ENCODE measurements at places on chromosomes 3 and 15. TPM values are rescaled to one million over a fixed set of nuclear protein-coding genes. Genes with fewer than 3 reads are reported as not detected.

FAM3D gene
- total RNA-seq, result 4.0 TPM

ITIH4 gene
- total RNA-seq, result 3.6 TPM

MLF1 gene
- total RNA-seq, result 8.3 TPM

LRRC34 gene
- 0.34 TPM for total RNA-seq

ITIH1 gene
- total RNA-seq, result not detected

CRYBG3 gene
- total RNA-seq, result 28.8 TPM

ZNF620 gene
- 2.9 TPM for total RNA-seq

LRRIQ4 gene
- total RNA-seq, result not detected

SAMMSON gene
- not detected for total RNA-seq

SPINK8 gene
- total RNA-seq, result not detected
